GM20000 (cell line): ENCODE measurements at places on chromosomes 12 and 14.

DNA sequence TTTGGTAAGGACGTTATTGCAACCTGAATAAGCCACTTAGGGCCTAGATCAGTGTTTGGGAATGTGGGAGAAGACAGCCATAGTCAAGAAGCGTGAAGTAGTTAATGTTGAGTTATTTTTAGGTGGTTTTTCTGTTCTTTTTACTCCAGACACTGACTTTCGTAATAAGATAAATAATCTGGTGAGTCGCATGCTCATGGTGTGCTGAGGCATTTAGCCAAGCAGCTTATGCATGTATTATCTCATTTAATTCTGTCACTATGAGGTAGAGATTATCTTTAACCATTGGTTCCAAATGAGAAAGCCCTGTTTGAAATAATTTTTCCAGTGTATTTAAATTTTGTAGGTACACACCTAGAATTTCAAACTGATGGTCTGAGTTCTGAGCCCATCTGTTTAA lies 67.3 kb downstream of the RCOR1 start:
- DNase-seq: no peak

GRCh38 chr12:54060174-54060974 lies 6.7 kb downstream of the HOXC4 start:
- no peak for DNase-seq

GRCh38 chr14:72443256-72443655 lies 450.6 kb downstream of the DPF3 start:
- DNase-seq: no peak

- no peak for DNase-seq
These were observed 174.6 kb downstream of the SLC25A21 start for GRCh38 chr14:36997843-36998242.

- DNase-seq: no peak
These were observed 488.5 kb downstream of the NELL2 start for GRCh38 chr12:44387581-44387980.

DNA sequence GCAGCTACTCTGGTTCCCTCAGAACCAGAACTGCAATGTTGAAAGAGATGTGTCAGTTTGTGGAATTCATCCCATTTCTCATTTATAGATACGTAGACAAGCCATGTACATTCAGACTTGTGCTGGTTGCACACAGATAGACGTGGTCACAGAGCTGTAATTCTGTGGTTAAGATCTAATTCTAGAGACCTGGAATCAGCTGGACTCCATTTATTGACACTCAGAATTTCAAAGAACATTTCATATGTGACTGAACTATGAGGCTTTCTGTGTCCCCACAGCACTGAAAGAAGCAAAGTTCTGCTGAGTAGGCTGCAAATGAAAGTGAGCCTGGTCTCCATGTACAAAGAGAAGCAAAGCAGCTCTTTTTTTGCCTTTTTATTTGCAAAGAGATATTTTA lies 220.2 kb upstream of the NAV3 start:
- no peak for DNase-seq

GRCh38 chr12:62860501-62861411 lies 74.2 kb downstream of the PPM1H start:
- no peak for DNase-seq

GRCh38 chr12:122946690-122947341 lies 19.4 kb downstream of the ABCB9 start:
- peak; percentile 75 for DNase-seq

GRCh38 chr12:15181017-15181683 lies 40.1 kb downstream of the RERG start:
- no peak for DNase-seq

GRCh38 chr12:57460468-57460784 lies 841 bp downstream of the GLI1 start:
- peak; percentile 60 for DNase-seq

DNA sequence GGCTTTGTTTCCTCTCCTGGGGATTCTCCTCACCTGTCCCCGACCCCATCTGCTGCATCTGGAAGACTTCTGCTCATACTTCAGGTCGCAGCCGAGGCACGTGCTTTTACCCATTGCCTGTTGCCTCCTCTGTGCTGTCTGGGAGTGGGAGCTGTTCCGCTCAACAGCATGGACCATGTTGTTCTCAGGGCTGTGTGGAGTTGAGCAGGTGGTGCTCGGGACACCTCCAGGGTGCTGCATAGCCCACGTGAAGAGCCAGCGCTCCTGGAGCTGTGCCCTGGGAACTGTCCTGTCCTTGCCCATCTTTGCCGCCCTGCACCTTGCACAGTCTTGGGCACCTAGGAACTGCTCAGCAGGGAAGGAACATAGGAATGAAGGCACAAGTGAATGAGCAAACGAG lies 62.4 kb downstream of the IQSEC3 start:
- no peak for DNase-seq

GRCh38 chr12:51393676-51394545 lies 2.7 kb upstream of the GALNT6 start:
- DNase-seq: no peak

GRCh38 chr12:74227846-74228545 lies 309.6 kb upstream of the ATXN7L3B start:
- DNase-seq: no peak

DNA sequence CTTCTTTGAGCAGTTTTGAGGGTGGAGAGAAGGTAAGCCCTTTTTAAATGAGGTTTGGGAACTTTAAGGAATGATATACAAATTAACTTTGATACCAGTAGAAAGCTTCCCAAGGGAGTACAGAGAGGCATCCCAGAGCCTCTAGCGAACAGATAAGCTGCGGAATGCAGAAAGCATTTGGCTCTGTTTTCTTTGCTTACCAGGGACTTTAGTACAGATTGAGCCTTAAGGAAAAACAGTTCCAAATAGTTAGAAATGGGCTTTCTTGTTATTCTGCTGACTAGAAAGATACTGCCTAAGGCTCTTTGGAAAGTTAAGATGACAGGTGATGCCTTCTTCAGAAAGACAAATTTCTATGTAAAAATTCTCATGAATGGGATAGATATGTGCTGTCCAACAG lies 261.7 kb upstream of the FOXN3 start:
- DNase-seq: no peak

GRCh38 chr14:68820119-68820518 lies 27.3 kb upstream of the ZFP36L1 start:
- peak; percentile 15 for DNase-seq

GRCh38 chr12:42648061-42648460 lies 58.5 kb upstream of the PRICKLE1 start:
- no peak for DNase-seq

- DNase-seq: no peak
These were observed 23.8 kb downstream of the IL31 start for GRCh38 chr12:122150127-122150681.

DNA sequence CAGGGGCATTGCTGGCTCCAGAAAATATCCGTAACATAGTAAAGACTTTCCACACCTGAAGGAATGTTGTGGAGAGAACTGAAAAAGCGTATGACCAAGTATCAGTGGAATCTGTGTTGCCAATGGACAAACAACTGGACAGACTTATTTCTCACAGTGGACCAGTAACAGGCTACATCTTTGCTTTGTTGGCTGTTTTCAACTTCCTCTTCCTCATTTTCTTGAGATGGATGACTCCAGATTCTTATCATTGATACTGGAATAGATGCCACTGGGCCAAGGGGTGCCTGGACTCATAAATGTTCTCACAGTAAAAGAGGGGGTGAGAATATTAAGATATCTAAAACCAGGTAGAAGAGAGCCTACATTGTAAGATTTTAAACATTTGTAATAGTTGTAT lies 6.4 kb downstream of the GAS2L3 start:
- no peak for DNase-seq

GRCh38 chr12:23561364-23562345 lies 387.8 kb downstream of the SOX5 start:
- no peak for DNase-seq

DNA sequence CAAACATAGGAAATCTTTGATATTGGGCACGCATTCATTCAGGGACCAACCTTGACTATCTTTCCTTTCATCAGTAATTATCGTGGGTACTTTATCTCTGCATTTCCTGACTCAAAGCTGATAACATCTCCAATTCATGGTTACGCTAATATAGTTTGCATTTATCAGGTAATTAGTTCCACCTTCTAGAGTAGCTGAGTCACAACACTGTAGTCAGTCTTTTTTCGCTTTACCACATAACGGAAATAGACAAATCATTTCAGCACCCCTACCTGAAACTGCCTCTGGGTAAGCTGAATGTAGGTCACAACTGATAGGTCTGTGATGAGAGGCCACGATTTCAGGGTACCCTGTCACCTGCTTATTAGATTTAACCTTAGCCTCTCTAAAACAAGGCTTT lies 36.7 kb upstream of the IL22 start:
- DNase-seq: peak; percentile 60
